Left ventricle myocardium inferior (tissue), 1 donor: ENCODE measurements at places on chromosomes 13 and 19. TPM values are rescaled to one million over a fixed set of nuclear protein-coding genes. Genes with fewer than 3 reads are reported as not detected.

Gene LYPD3
- 0.38 TPM for total RNA-seq

Gene ATP11A
- 106 TPM for total RNA-seq

DNA sequence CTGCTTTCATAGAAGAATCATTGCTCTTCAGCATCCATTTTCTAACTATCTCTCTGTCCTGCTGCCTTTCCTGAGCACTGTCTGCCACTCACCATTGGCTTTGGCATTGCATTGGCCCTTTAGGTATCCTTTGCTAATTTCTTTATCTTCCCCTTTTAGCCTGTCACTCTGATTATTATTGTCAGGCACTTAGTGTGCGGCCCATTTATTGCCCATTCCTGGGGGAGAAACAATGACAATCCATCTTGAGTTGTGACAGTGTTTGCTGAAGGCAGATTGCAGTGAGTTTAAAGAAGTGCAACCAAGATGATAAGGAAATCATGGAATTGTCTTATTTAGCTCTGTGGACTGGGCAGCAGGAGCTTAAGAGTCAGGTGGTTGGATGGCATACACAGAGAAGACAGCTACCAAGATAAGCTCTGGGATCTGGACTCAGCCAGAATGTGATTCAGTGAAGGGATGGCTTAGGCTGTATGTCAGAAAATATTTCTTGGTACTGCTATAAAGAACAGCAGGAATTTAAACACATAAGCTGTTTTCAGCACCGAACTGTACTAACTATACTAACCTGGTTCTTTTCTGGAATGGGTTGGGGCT is 25.3 kb downstream of the B3GLCT start:
- DNase-seq: no peak
- peaks cover 66% of the 10 kb centered on the region for H3K4me1 ChIP-seq
- H3K27ac ChIP-seq: peak overlapping the region; percentile 50
- no peaks in the 10 kb centered on the region for H3K36me3 ChIP-seq

DNA sequence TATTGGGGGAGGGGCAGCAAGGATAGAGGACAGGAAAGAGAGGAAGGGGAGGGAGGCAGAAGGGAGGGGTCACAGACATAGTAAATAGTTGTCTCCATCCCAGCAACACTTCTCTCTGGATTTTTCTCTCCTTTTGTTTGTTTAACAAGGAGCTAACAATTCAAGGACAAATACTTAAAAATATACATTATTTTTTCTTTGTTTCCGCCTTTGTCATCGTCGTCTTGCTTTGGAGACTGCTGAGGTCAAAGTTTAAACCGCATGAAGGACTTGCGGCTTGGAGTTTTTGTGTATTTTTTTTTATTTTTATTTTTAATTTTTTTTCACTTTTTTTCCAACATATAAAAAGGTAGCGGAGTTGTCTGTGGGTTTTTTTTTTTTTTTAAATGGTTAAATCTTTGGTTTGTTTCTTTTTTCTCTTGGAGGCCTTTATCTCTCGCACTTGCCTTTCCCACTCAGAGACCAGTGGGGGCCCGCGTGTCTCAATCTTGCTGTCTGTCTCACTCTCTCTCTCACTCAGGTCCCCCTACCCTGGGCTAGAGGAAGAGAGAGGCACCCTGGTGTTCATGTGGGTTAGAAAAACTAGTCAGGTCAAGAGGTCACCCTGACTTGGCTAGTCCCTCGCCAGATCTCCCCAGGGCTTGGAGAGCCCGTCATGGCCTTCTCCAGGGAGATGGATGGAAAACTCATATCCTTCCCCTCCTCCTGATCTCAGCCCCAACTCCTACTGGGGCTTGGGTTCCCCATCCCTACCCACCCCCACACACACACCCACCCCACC is 11.0 kb downstream of the ZNF574 start:
- H3K4me3 ChIP-seq: no peak overlapping the region
- no peak for DNase-seq
- no peaks in the 10 kb centered on the region for H3K27me3 ChIP-seq
- peaks cover 2% of the 10 kb centered on the region for H3K36me3 ChIP-seq
- peaks cover 13% of the 10 kb centered on the region for H3K4me1 ChIP-seq

DNA sequence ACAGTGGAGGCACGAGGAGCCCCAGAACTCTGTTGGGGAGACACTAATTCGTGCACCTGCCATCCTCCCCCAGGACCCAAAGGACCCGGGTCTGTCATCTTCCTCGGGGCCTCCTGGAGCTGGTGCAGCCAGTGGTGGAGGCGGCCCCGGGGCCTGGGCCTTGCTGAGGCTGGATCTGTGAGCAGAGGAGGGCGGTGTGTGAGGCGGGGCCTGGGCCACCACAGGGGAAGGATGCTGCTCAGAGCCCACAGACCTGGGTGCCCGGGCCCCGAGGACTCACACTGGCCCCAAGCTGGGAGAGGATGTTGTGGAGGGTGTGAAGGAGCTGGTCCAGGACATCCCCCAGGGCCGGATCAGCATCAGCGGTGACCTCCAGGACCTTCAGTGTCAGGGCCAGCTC is 8.3 kb downstream of the IFNL3 start:
- H3K36me3 ChIP-seq: no peaks in the 10 kb centered on the region
- H3K27ac ChIP-seq: no peak overlapping the region
- no peaks in the 10 kb centered on the region for H3K4me1 ChIP-seq
- DNase-seq: no peak
- H3K4me3 ChIP-seq: no peak overlapping the region
- peaks cover 99% of the 10 kb centered on the region for H3K27me3 ChIP-seq

- DNase-seq: no peak
- H3K27me3 ChIP-seq: no peaks in the 10 kb centered on the region
- H3K4me3 ChIP-seq: no peak overlapping the region
- no peak overlapping the region for H3K27ac ChIP-seq
Observed at GRCh38 chr13:104632736-104633135, 1566.5 kb upstream of the SLC10A2 start.

GRCh38 chr13:25538276-25538675 is 166.5 kb downstream of the ATP8A2 start:
- DNase-seq: no peak
- H3K27ac ChIP-seq: no peak overlapping the region
- H3K27me3 ChIP-seq: peaks cover 8% of the 10 kb centered on the region
- no peak overlapping the region for H3K4me3 ChIP-seq
- no peaks in the 10 kb centered on the region for H3K4me1 ChIP-seq
- H3K36me3 ChIP-seq: no peaks in the 10 kb centered on the region

DNA sequence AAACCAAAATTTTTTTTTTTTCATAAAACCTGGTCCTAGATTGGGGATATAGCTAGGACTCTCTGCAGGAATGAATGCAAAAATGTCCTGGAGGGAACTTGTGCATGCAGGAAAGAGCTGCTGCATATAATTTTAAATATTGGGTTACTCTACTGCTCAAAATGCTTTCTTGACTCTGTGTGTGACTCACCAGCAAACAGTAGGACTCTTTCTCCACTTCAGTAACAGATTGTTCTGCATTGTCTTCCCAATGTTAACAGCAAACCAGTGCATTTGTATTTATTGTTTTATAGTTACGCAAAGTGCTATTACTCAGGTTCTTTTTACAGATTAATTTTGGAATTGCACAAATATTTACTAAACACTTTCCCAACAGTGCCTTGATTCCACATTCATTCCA is 163.7 kb upstream of the KL start:
- no peak overlapping the region for H3K4me3 ChIP-seq
- H3K27ac ChIP-seq: no peak overlapping the region
- H3K27me3 ChIP-seq: no peaks in the 10 kb centered on the region
- H3K4me1 ChIP-seq: peaks cover 20% of the 10 kb centered on the region
- DNase-seq: no peak

GRCh38 chr13:19561585-19561984 is 253 bp upstream of the TPTE2 start:
- DNase-seq: no peak
- no peaks in the 10 kb centered on the region for H3K36me3 ChIP-seq
- no peak overlapping the region for H3K27ac ChIP-seq
- H3K27me3 ChIP-seq: peaks cover 15% of the 10 kb centered on the region
- peaks cover 3% of the 10 kb centered on the region for H3K4me1 ChIP-seq

DNA sequence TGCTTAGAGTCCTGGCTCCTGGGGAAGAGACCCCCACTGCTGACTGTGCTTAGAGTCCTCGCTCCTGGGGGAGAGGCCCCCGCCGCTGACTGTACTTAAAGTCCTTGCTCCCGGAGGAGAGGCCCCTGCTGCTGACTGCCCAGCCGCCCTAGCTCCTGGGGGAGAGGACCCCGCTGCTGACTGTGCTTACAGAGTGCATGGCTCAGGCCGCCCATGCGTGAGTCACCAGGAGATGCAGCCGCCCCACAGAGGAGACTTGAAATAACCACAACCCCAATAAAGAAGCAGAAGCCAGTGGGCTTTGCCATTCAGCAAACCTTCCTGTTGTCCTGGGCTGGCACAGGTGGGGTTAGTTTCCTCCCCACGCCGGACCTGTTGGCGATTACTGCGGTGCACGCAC is 79.2 kb upstream of the C13orf46 start:
- no peak for DNase-seq
- peaks cover 27% of the 10 kb centered on the region for H3K4me1 ChIP-seq
- H3K27ac ChIP-seq: no peak overlapping the region

DNA sequence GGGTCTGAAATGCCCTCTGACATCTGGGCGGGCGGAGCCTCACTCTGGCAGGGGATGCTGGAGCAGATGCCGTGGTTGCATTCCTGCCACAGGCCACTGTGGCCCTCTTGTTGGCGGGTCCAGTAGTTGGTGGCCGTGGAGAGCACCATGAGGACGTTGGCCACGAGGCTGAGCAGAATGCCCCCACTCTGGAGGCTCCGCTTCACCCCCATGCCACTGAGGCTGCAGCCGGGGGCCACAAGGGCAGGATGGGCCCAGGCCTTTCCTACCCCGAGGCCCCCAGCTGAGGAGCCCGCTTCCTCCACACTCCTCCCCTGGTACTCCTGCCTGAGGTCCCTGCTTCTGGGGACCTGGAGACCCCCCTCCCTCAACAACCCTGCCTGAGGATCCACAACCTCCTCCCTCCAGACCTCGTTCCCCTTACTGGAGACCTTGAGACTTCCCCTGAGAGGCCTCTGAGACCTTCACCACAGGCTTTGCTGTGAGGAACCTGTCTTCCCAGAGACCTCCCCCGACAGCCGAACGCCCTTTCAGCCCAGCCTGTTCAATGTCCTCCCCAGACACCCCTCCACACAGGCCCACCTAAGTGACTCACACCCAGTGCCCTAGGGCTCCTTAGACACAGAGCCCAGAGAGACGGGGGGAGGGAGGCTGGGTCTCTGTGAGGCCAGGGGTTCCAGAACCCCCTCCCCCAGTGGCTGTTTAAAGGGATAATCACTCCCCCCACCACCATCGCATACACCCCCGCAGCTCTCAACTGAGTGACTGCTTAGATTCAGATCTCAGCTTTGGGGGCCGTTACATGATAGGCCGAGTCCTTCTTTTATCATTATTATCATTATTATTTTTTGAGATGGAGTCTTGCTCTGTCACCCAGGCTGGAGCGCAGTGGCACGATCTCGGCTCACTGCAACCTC is at the start of gene CLDND2:
CLDND2 (minus strand) TSS at position 638 of the 917 bp plus-strand sequence; CDS start at position 212, 426 bp downstream.
- H3K36me3 ChIP-seq: no peaks in the 10 kb centered on the region
- peak within 1 kb of the TSS; percentile 86 for H3K4me3 ChIP-seq
- DNase-seq: no peak
- H3K27ac ChIP-seq: peak within 1 kb of the TSS; percentile 97
- peaks cover 42% of the 10 kb centered on the region for H3K4me1 ChIP-seq
- H3K27me3 ChIP-seq: no peaks in the 10 kb centered on the region
